ENCODE measurements at places on chromosomes 6 and 20. TPM values are rescaled to one million over a fixed set of nuclear protein-coding genes. Genes with fewer than 3 reads are reported as not detected.

GRCh38 chr6:89260832-89261231, 43.7 kb upstream of the GABRR1 start:
- no peak for DNase-seq

GRCh38 chr6:24431045-24431451, 28.3 kb downstream of the MRS2 start:
- DNase-seq, result peak; percentile 28

SNAI1 gene
- 0.33 TPM for total RNA-seq

GDAP1L1 gene
- not detected for total RNA-seq

GRCh38 chr6:170284866-170285469, 5.9 kb downstream of the DLL1 start:
- DNase-seq, result no peak

ZSCAN9 gene
- total RNA-seq, result 1.6 TPM

FNDC1 gene
- not detected for total RNA-seq

NOX3 gene
- total RNA-seq, result not detected

DNA sequence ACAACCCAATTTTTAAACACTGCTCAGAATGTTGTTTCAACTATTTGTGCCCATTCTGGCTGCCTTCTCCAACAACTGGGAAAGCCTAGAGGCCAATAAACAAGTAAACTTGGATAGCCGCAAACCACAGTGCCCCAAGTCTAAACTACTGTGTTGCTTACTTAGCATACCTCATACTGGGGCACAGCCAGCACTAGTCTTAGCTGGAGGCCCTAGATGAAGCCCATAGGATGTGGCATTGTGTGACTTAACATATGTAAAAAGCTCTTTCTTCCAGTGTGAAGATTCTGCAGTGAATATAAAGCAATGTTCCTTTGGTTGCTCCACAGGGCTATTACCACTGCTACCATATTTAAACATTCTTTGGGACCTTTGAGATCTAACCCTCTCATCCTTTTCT, 564.3 kb upstream of the NRSN1 start:
- DNase-seq, result no peak

- DNase-seq, result peak; percentile 68
Observed at GRCh38 chr6:37653933-37654565, 43.6 kb downstream of the MDGA1 start.
